ENCODE measurements at places on chromosomes 2 and 18.

DNA sequence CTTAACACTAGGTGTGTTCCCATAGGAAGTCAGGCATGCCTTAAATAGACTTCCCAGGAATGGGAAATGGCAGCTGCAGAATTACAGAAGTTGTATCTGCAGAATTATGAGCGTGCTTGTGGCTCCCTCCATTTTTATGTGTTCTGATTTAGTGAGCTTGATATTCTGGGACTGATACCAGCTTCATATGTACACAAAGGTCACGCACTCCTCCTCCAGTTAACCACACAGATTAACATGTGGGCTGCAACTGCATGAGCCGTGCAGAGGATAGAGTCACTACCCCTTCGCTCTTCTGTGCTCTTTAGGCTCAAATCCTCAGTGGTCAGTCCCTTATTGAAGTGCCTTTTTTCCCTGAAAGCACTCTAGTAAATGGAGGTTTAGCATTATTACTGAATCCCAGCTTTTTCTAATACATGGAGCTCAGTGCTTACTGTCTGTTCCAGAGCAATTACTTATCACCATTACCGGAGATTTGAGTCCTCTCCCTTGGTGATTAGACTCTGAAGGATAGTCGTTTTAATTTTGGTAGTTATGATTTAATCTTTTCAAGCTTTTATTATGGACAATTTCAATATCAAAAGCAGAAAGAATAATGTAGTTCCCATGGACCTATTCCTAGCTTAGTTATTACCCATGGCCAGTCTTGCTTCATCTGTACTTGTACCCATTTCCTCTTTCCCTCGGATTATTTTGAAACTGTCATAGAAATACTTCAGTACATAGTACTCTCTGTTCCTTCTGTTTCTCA, 238.3 kb downstream of the PRKCE start:
- peak; percentile 38 for DNase-seq

DNA sequence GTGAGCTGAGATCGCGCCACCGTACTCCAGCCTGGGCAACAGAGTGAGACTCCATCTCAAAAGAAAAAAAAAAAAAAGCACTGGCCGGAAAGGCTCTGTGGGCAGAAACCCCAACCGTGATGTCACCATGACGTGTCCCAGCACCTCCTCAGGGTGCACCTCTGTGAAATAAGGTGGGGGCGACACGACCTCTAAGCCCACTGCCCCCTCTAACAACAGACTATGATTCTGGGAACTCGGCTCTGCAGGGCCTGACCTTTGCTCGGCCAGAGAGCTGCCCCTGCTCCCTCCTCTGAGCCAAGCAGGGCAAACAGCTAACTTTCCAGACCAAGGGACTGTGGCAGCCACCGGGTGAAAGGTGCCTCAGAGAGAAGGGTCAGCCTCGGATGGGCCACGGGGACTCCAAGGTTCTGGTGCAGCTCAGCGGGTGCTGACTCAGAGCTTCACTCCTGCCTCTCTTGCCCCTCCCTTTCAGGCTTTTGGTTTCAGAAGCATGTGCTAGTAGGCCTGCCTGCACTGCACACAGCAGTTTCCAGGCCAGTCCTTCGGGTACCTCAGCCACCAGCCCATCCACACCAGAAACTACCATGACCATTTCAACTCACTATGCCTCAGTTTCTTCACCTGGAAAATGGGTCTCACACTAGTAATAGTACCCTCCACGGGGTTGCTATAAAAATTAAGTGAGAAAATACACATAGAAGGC, 8.0 kb downstream of the TMBIM1 start:
- no peak for DNase-seq

GRCh38 chr18:57784034-57784800, 18.9 kb downstream of the ATP8B1 start:
- DNase-seq, result no peak

DNA sequence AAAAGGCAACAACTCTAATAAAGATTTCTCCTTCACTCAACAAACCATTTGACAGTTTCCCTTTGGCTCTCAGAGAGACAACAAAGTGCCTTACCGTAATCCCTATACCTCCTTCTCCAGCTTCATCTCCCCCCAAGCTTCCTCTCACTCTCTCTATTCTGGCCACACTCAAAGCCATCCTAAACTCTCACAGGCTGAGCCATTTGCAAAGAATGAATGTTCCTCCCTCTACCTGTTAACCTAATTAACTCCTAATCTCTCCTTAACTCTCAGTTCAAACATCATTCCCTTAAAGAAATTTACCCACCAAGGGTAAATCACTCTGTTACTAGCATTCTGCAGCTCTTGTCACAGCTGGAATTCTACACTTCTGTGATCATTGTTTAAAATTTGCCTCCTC, 38.2 kb downstream of the GFPT1 start:
- no peak for DNase-seq

DNA sequence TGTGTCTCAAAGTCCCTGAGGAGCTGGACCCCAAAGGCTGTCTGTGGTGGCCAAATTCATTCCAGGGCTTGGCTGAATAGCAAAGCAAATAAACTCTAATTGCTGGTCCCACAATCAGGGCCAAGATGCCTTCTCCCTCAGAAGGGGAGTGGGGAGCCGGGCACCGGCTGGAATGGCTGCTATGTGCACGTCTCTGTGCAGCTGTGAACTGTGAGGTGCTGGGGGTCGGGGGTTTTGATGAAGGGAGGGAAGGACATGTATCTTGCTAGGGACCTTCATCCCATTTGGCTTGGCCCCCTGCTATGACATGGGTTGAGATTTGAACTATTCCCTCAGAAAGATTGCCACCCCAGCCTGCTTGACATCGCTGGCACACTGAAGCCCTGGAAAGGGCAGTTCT, 60.4 kb downstream of the CIB4 start:
- no peak for DNase-seq

- no peak for DNase-seq
Measured at GRCh38 chr18:49062832-49063226, 112.1 kb upstream of the SMAD7 start.

GRCh38 chr2:56687169-56687568, 503.4 kb downstream of the CCDC85A start:
- no peak for DNase-seq

GRCh38 chr18:43279015-43279744, 1.9 kb upstream of the SYT4 start:
- DNase-seq, result no peak

- no peak for DNase-seq
Measured at GRCh38 chr2:47520302-47520630, 117.3 kb downstream of the MSH2 start.

DNA sequence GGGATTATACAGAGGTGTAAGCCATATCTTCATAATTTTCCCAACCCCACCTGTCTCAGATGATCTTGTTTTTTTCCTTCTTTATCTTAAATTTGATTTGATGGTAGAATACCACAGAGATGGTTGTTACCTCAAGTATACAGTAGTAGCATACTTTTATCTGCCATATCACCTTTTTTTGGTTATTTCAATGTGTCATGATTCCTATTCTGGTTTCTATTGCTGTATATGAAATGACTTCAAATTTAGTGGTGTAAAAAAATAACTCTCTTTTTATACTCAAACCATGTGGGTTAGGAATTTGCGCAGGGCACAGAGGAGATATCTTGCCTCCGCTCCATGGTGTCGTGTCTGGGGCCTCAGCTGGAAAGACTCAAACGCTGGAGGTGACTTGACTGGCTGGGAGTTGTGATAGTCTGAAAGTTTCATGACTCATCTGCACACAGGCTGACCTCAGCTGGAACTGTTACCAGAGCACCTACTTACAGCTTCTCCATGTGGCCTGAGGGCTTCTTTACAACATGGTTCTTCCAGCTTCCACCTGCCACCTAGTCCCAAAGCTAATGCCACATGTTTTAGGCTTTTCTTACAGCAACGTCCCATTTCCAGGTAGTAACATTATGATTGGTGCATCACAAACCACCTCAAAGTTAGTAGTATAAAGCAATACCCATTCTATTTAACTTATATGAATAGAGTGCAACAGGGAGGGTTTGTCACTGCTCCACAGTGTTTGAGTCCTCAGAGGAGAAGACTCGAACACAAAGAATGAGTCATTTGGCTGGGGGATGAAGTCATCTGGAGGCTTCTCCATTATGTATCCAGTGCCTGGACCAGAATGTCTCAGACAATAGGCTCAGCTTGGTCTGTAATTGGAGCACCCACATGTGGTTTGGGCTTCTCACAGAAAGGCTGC, 82.3 kb upstream of the XPO1 start:
- DNase-seq, result no peak

DNA sequence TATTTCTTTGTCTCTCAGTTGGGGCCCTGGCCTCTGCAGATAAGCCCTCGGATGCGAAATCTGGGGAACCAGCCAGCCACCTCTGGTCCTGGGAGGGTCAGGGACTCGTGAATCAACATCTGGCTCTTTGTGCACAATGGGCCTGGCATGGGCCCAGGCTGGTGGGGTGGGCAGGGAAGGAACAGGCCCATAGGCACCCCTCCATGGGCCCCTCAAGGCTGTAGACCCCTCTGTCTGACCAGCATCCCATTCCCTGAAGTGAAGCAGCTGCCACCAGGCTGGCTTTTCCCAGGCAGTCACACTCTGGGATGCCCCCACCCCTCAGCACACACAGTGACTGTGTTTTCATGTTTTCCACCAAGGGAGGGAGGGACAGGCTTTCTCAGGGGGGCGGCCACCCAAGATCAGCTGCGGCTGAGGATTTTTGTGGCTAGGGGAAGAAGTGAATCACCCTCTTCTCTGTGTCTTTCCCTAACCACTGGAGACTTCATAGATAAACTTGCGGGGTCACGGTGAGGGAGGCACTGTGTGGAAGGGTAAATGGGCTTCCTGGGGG, 166.0 kb downstream of the AGAP1 start:
- DNase-seq, result no peak

DNA sequence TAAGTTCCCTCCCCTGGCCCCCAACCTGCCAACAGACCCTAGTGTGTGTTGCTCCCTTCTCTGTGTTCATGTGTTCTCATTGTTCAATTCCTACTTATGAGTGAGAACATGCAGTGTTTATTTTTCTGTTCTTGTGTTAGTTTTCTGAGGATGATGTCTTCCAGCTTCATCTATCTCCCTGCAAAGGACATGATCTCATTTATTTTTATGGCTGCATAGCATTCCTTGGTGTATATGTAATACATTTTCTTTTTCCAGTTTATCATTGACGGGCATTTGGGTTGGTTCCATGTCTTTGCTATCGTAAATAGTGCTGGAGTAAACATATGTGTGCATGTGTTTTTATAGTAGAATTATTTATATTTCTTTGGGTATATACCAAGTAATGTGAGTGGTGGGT, 602.2 kb downstream of the DSC3 start:
- no peak for DNase-seq

- DNase-seq, result no peak
Measured at GRCh38 chr2:96161898-96162297, 16.7 kb upstream of the DUSP2 start.

GRCh38 chr18:67514901-67515540, 1.5 kb downstream of the DSEL start:
- DNase-seq, result no peak

DNA sequence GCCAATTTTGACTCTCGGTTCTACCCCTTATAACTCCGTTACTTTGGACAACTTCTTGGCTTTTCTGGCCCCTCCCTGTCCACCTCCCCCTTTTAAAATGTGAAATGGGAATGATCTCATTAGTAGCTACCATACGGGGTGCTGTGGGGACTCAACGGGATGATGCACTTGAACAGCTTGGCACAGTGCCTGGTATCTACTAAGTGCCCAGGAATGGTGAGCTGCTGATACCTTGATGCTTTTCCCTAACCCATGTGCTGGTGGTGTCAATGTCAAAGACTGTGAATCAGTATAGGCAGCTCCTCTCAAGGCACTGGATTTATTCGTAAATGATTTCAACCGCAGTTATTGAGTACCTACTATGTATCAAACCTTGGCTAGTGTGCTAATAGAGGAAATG, 204.2 kb downstream of the LOXHD1 start:
- no peak for DNase-seq

- DNase-seq, result no peak
Measured at GRCh38 chr2:37877457-37878315, 47.4 kb upstream of the RMDN2 start.

DNA sequence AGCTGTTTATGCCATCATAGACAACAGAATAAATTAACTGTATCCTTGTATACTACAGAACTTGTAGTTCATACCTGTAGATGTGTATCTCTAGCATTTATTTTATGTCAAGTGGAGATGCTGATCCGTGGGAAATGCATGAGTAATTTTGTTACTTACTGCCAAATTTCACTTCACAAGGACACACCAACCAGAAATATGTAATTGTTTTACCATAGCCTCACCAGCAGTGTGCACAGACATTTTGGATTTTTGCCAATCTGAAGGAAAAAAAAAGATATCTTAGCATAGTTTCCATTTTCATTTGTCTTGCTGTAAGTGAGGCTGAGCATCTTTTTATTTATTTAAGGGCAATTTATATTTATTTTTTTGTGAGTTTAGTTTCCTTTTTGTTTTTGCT, 265.1 kb upstream of the OSR1 start:
- DNase-seq, result no peak

GRCh38 chr2:30582521-30582920, 135.5 kb downstream of the LCLAT1 start:
- DNase-seq, result no peak

GRCh38 chr2:225310745-225311144, 88.8 kb upstream of the NYAP2 start:
- no peak for DNase-seq

DNA sequence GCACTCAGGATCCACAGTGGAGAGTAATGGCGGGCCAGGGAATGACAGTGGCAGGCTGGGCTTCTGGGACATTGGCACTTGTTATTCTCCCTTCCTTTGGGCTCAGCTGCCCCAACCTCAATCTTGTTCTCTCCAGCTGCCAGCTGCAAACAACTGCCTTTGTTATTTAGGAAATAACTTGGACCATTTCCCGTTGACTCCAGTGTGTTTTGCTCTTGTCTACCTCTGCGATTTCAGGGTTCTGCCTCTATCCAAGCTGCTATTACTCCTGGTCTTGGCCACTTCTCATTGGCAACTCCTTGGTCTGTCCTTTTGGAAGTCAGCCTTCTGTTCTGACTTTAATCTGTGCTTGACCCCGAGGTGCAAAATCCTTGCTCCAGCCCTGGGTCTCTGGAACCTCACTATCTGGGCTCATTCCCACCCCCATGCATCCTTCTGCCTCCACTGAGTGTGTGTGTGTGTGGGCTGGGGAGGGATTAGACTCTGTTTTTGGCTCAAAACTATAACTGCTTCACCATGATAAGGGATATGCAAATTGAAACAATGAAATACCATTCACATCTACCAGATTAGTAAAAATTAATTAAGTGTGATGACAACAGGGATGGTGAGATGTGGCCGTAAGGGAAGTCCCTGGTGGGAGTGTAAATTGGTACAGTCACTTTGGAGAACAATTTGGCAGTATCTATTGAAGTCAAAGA, 134.1 kb upstream of the CXCR4 start:
- DNase-seq, result no peak
